ENCODE measurements at places on chromosomes 13 and 19. TPM values are rescaled to one million over a fixed set of nuclear protein-coding genes. Genes with fewer than 3 reads are reported as not detected.

DNA sequence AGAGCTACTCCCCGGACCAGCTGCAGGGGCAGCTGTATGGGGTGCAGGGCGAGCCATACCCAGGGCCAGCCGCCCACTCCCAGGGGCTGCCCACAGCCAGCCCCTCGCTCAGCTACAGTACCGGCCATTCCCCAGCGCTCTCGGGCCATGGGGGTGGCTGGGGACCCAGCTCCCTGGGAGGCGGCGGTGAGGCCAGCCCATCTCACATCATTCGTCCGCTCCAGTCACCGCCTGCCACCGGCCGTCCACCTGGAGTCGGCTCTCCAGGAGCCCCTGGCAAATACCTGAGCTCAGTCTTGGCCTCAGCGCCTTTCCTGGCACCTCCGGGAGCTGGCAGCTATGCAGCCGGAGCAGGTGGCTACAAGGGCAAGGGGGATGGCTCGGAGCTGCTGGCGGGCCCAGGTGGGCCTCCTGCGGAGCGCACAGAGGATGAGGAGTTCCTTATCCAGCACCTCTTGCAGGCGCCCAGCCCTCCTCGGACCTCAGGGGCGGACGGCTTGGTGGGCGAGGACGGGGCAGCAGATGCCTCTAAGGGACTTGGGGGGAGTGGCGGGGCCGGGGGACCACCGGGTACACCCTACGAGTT is 4.9 kb downstream of the PRR12 start:
- DNase-seq, result no peak

GRCh38 chr19:5075597-5075996 is 106.7 kb downstream of the KDM4B start:
- no peak for DNase-seq

GRCh38 chr13:41820581-41821237 is 140.2 kb downstream of the VWA8 start:
- DNase-seq, result no peak

DNA sequence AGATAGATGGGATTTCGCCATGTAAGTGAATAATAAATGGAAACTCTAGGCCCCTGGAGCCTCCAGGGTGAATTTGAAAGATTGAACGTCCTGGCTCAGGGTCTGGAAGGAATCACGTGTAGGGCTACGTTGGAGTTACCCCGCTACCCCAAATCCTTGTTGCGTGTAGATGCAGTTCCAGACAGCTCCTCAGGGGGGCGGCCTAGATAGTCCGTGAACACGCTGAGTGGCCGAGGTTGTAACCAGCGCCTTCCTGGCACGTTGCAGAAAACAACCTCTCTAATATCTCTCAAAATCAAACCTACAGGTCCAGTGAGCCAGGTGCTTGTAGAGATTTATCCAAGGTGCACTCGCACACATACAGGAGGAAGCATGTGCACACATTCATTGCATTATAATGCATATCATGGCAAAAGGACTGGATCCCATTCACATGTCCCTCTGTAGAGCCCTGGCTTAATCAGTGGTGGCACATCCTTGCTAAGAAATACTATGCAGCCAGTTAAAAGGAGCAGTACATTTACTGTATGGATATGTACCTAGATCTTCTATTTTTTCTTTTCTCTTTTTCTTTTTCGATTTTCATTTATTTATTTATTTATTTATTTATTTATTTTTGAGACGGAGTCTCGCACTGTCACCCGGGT is 2.5 kb upstream of the KEAP1 start:
- peak; percentile 93 for DNase-seq

GRCh38 chr13:84238381-84238780 is 356.1 kb upstream of the SLITRK1 start:
- no peak for DNase-seq

- no peak for DNase-seq
These were observed 71.5 kb downstream of the ARHGAP35 start for GRCh38 chr19:46932346-46932745.

DNA sequence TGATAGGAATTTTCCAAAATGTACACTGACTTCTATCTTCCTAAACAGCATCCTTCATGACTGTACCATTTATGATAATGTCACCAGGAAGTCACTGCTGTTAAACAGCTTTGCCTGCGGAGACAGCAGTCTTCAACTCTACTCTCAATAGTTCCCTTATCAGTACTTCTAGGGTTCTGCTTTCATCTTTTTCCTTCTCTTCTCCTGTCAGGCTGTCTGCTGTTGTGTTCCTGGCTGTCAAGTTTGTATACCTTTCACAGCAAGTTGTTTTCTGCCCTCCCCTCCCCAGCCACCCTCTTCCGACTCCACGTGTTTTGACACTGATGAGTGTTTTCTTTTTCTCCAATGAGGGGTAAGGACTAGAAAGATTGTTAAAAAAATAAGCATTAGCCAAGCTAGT is 2.2 kb downstream of the UPF3A start:
- no peak for DNase-seq

- peak; percentile 67 for DNase-seq
These were observed at the start of gene RUBCNL for GRCh38 chr13:46387064-46387851. Gene RUBCNL, minus strand, starts transcription at chr13:46387252. Its CDS starts 14,777 bp downstream, at chr13:46372475.

GRCh38 chr19:16094360-16095070 is 17.2 kb upstream of the RAB8A start:
- DNase-seq, result no peak

DNA sequence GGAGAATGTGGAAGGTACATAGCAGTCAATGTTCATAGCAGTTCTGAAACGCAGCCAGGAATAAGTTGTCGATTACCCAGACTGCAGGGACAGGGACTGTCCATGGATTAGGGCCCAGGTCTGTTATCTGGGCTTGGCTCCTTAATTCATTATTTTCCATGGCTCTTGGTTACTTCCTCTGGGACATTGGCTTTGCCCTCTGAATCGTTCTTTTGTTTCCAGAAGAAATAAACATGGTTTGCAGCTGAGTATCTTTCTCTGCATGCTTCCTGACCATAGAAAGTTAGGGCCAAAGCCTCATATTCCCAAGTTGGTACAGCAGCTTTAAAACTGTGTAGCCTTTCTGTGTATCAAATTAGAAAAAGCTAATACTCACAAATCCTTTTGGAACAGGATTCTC is 121.7 kb upstream of the MAB21L1 start:
- no peak for DNase-seq

GRCh38 chr13:40434516-40435397 is 231.7 kb downstream of the FOXO1 start:
- DNase-seq, result no peak

- no peak for DNase-seq
These were observed 297.4 kb downstream of the DCLK1 start for GRCh38 chr13:35833608-35834275.

GRCh38 chr19:53824134-53824611 is at the start of gene NLRP12:
Gene NLRP12, minus strand, starts transcription at chr19:53824314. Its CDS starts 140 bp downstream, at chr19:53824174.
- peak; percentile 9 for DNase-seq

DNA sequence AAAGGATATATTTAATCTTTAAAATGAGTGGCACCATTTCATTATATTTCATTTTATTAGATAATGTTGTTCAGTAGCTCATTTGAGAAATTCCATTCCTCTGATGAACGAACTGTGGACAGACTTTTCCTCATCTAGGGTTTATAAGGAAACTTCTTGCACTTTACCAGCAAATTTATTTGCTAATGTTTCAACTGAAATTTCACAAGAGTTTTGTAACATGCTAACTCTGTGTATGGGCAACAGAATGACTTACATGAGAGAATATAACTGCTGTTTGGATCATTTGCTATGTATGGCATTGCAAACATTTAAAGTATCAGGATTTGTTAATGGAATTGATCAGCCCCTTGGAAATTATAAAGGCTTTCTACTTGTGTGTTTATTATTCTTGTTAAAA is 3.7 kb upstream of the IRS2 start:
- DNase-seq, result no peak

- peak; percentile 87 for DNase-seq
These were observed 1.1 kb downstream of the INTS6 start for GRCh38 chr13:51451467-51452360.

GRCh38 chr13:98543378-98544103 is 33.4 kb downstream of the STK24 start:
- DNase-seq, result peak; percentile 56

- peak; percentile 53 for DNase-seq
These were observed 15.4 kb downstream of the RB1 start for GRCh38 chr13:48318821-48319511.

GRCh38 chr19:49395581-49396407 is 7.7 kb downstream of the KASH5 start:
- no peak for DNase-seq

- no peak for DNase-seq
These were observed 8.7 kb upstream of the ATP12A start for GRCh38 chr13:24671386-24672113.

- DNase-seq, result peak; percentile 68
These were observed 36.4 kb upstream of the NANOS3 start for GRCh38 chr19:13840305-13841085.

DNA sequence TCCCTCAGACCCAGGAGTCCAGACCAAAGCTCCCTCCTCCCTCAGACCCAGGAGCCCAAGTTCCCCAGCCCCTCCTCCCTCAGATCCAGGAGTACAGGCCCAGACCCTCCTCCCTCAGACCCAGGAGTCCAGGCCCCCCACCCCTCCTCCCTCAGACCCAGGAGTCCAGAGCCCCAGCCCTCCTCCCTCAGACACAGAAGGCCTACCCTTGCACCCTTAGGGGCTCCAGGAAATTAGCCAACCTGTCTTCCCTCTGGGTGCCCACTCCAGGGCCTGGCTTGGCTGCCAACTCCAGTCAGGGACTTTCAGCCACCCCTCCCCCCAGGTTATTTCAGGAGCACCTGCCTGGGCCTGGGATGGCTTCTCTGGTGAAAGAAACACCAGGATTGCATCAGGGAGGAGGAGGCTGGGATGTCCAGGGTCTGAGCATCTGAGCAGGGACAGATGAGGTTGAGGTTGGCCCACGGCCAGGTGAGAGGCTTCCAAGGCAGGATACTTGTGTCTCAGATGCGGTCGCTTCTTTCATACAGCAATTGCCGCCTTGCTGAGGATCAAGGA is at the start of gene FGF21:
FGF21 (plus strand) TSS at position 441 of the 558 bp plus-strand sequence. CDS start 713 bp downstream, outside the sequence.
- DNase-seq, result no peak

- no peak for DNase-seq
These were observed 175.8 kb downstream of the TDRD3 start for GRCh38 chr13:60572855-60573254.

DNA sequence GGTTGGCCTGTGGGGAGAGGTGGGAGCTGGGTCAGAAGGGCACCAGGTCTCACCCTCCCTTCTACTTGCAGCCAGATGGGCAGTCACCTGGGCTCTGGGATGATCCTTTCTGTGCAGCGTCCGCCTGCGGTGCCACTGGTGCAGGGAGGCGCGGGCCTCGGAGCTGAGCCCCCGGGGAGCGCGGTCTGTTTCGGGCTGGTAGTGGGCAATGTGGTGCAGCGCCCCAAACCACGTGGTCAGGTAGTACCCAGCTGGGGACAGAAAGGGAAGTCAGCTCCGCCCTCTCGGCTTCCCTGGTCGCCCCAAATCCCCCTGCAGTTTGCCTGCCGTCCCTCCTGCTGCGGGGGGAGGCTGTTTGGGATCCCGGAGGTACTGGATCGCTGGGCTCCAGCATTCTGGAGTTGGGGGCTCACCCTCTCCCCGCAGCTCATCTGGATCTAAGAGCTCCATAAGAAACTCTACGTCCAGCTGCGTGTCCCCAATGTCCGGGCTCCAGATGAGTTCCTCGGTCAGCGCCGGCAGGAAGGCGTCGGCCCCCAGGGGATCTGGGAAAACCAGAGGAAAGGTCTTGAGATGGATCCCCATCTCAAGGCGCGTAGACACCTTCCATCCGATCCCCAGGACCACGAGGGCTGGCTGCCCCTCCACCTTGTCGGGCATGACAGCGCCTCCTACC is 8.8 kb downstream of the RINL start:
- peak; percentile 53 for DNase-seq

DNA sequence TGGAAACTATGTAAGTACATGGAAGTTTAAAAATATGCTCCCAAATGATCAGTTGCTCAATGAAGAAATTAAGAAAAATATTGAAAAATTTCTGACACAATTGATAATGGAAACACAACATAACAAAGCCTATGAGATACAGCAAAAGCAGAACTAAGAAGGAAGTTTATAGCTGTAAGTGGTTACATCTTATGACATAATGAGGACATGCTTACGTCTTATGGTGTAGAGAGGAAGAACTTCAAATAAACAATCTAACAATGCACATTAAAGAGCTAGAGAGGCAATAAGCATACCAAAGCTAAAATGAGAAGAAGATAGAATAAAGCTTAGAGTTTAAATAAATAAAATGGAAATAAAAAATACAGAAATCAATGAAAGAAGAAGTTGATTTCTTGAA is 50.0 kb upstream of the CEACAM21 start:
- DNase-seq, result no peak

DNA sequence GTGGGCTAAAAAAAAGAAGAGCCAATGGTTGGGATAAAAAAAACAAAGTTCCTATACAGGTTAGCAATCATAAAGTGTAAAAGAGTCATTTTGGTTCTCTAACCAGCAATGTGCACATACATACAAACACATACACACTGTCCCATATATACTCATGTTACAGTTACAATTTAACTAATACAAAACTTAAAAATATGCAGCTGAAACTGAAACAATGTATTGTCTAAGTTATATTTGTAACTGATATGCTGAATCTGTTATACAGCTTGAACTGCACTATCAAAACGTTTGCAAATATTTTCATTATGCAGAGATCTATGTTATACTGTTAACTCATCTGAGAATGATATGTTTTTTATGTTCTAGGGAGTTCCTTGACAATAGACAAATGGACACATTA is 173.7 kb downstream of the KLF12 start:
- no peak for DNase-seq

DNA sequence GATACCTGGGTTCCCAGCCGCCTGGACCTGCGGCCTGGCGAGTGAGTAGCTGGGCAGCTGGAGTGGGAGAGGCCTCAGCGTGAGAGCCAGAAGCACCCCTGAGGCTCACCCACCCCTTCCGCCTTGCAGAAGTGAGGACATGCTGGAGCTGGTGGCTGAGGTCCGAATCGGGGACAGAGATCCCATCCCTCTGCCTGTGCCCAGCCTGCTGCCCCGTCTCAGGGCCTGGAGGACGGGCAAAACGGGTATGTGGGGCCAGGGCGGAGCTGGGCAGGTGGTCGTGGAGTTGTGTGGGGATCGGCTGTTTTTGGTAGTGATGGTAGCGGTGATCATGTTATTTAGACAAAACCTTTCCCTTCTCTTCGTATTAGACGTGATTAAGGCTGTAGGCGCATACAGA is 4.6 kb downstream of the SCAF1 start:
- no peak for DNase-seq

Gene METTL21C
- not detected for total RNA-seq

Gene FEM1A
- total RNA-seq, result 10.6 TPM

Gene TLE6
- 2.6 TPM for total RNA-seq

Gene RGS9BP
- total RNA-seq, result 0.05 TPM

Gene SIGLEC7
- total RNA-seq, result not detected

Gene ZNF579
- 7.2 TPM for total RNA-seq

Gene GAPDHS
- not detected for total RNA-seq

Gene ZNF333
- 11.7 TPM for total RNA-seq

Gene LGALS13
- total RNA-seq, result not detected

Gene PCSK4
- total RNA-seq, result 1.8 TPM

Gene ANKRD24
- total RNA-seq, result 1.1 TPM

Gene PRTN3
- total RNA-seq, result not detected

Gene SRRM5
- total RNA-seq, result 0.74 TPM

Gene ARRDC2
- total RNA-seq, result 13.5 TPM

Gene KL
- 0.37 TPM for total RNA-seq
